Fibroblast of skin of right biceps (primary cell): ENCODE measurements at places on chromosomes 2 and 18.

DNA sequence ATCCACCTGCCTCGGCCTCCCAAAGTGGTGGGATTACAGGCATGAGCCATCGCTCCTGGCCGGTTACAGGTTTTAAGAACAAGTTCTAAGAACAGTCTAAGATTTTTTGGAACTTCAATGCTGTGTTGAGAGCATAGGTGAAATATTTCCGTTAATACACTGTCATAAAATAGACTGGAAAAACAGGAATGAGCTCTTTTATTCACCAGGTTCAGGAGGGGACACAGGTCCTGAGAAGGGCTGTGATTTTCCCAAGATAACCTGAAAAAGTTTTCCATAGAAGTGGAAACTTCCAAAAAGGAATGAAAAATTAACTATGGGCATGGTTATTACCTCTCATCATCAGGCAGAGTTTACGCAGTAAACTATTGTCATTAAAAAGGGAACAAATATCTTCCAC, 97.6 kb upstream of the TMEM178A start:
- no peak for DNase-seq

GRCh38 chr2:11533278-11534070, at the start of gene GREB1:
GREB1 (plus strand) TSS chr2:11534045; CDS start chr2:11556615, 22,570 bp downstream.
- DNase-seq: peak; percentile 16

GRCh38 chr2:10126632-10127026, 4.1 kb downstream of the RRM2 start:
- DNase-seq: no peak

- DNase-seq: no peak
Observed at GRCh38 chr2:64699712-64700111, 46.0 kb upstream of the SERTAD2 start.

DNA sequence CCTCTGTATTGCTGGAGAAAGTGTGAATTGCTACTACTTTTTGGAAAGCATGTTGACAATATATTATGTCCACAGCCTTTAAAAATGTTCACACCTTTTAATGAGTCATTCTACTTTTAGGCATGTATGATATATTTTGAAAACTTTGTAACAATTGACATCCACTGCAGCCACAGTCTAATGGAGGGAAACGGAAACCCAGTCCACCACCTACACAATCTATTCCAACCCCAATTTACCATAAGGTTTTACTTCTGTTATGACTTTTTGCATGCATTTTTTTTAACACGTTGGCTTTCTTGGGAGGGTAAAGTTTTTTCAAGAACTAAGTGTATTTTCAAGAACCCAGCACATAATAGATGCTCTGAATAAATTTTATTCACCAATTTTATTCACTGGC, 38.5 kb upstream of the ATP8B1 start:
- DNase-seq: no peak

GRCh38 chr2:186806591-186806990, 42.4 kb downstream of the ZSWIM2 start:
- DNase-seq: no peak

GRCh38 chr2:46332686-46333281, 35.6 kb downstream of the EPAS1 start:
- DNase-seq: no peak

DNA sequence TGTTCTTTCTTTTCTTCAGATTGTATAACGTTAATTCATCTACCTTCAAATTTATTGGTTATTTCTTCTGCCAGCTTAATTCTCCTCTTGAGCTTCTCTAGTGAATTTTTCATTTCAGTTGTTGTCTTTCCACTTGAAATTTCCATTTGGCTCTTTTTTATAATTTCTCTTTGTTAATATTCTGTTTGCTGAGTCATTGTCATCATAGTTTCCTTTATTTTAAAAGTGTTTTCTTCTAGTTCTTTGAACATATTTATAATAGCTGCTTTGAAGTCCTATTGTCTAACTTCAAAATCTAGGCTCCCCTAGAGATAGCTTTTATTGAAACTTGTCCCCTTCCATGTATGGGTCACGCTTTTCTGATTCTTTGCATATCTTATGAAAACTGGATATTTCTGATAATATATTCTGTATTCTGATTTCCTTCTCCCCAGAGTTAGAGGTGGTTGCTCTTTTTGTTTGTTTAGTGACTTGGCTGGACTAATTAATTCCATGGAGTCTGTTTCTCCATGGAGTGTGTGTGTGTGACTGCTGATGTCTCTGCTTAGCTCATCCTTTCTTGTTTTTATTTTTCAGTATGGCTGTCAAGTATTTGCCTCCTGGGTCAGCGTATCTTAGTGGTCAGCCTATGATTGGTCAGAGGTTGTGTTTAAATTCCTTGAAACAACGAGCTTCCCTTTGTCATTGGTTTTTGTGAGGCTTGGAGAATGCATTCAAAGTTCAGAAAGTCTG, 47.6 kb downstream of the DIS3L2 start:
- peak; percentile 18 for DNase-seq

- DNase-seq: no peak
Observed at GRCh38 chr2:240203031-240203787, 62.8 kb upstream of the OTOS start.

DNA sequence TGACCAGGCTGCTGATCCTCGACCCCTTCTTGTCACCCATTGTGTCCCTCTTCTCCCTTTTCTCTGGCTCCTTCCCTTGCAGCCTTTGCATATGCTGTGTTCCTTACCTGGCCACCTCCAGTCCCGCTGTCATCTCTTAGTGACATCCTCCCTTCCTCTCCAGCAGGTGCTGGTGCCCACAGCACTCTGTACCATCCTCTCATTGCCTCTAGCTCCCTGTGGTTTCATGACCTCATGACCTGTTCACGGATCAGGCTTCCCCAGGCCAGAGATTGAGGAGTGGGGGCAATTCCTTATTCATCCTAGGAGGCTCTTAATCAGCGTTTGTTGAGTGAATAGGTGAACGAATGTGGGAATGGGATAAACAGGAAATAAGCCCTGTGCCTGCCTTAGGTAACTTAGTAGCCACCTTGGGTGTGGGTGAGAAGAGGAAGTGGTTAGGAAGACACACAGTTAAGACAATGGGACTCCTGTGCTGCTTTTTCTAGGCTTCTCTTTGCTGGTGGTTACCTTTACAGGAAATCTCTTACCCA, 35.5 kb downstream of the ITGA6 start:
- DNase-seq: no peak

DNA sequence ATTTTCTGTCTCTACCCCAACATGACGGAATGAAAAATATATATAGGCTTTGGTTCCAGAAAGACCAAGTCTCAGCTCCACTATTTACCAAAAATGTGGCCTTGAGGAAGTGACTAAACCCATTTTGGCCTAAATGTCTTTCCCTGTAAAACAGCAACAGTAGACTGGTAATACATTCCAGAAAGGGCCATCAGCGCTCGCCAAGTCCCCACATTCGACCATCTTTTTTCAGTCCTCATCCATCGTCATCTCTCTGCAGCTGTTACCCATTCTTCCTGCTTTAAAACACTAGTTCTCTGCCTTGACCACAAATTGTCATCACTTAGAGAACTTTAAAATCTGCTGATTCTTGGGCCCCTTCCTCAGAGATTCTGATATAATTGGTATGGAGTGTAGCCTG, 183.8 kb upstream of the CTAGE1 start:
- DNase-seq: peak; percentile 69

DNA sequence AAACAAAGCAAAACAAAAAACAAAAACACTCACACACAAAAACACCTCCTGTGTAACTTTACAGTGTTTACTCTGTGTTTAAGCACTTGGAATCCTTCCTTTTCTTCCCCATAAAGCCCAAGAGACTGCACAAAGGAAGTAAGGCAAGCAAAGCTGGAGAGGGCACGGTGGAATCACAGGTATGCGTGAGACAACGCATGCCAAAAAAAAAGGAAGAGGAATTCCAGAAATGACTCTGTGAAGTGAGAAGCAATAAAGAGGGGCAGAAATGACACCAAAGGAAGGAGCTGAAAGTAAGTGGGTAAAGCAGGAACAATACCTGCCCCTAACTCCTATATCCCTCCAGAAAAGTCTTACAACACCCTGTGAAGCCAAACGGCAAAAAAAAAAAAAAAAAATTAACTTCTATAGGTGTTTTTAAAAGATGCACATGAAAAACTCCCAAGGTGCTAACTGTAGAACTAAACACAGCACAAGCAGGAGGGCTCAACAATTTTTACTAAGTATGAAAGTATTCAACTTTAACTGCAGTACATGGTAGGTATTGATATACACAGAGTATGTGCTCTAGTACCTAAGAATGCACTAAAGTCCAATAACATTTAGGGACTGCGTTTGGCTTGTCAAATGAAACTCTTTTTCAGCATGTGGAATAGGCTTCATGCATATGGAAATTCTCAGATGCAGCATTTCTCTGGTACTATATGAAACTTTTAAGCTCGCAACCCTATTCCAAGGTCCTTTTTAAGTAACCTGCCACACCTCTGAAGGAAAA, 9.1 kb downstream of the RND3 start:
- peak; percentile 72 for DNase-seq

DNA sequence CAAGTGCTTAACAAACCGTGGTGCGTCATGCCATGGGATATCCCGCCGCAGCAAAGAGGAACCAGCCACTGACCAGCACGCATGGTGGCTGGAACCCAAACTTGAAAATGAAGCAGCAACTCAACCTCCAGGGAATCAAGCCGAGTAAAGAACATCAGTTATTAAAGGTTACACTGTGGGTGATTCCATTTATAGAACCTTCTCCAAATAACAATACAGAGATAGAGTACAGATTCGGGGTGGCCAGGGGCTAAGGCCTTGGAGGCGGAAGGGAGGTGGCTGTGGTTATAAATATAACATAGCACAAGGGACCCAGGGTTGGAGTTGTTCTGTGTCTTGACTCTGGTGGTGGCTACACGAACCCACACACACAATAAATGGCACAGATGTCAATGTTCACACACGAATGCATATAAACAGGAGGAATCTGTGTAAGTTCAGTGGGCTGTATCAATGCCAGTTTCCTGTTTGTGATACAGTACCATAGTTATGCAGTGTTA, 123.1 kb downstream of the EIPR1 start:
- no peak for DNase-seq

DNA sequence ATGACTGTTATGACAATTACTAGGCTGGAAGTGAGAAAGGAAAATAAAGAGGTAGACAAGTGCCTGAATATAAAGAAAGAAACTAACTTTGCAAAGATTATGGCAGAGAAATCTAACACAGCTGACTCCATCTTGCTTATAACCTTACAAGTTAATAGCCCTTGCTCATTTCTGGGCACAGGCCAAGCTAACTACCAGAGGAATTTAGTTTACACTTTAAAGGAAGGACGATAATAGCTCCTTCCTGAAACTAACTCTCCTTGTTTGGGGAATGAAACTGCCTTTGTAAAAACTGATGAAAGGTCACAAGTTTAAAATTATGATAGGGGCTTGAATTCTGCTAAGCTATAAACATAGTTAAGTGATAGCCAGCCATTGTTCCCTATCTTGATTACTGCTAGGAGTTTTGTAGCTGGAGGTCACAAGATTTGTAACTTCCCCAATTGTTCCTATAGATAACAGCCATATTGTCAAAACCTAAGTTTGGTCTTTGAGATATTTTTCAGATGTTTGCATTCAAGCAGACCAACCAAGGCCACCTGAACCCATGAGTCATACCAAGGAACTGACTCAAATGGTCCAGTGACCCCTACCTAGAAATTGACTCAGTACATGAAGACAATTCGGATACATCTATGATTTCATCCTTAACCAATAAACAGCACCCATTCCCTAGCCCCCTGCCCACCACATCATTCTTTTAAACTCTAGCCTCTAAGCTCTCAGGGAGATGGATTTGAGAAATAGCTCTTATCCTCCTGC, 209.2 kb upstream of the LRATD1 start:
- peak; percentile 16 for DNase-seq

GRCh38 chr2:189516546-189516945, 64.0 kb downstream of the SLC40A1 start:
- no peak for DNase-seq

GRCh38 chr2:26764078-26764887, at the start of gene SLC35F6:
SLC35F6 (plus strand) TSS chr2:26764284; CDS start chr2:26764350, 66 bp downstream.
- peak; percentile 84 for DNase-seq

DNA sequence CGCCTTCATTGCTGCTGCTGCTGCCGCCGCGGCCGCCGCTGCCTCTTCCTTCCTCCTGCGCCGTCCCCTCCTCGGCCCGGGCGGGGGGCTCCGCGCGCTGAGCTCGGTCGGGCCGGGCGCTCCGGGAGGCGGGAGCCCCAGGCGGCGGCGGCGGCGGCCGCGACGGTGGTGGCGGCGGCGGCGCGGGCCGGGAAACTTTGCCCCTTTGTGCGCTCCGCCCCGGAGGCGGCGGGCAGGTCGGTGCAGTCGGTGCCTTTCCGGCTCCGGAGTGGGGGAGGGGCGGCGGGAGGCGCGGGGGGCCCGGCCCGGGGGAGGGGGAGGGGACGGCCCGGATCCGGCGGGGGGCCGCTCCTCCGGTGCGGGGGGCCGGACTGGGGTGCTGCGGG, 205 bp downstream of the TET3 start:
- DNase-seq: no peak

DNA sequence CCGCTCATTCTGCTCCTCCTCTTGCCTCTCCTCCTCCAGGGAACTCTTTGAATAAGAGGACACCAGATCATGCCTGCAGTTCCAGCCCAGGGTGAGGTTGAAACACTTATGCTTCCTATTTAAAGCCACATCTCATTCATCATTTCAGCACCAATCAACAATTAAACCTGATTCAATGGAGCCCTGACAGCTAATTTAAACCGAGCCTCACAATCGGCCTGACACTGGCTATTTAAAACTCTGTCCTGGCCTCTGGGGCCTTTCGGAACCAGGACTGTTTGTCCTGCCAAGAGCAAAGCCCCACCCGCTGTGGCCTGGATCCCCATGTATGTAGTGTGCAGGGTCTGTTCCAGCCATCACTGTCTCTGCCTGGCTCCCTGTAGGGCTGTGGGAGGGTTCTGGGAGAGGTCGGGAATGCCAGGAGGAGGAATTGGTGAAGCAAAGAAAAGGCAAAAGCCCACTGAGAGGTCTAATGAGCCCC, 97.4 kb downstream of the MCFD2 start:
- peak; percentile 57 for DNase-seq

DNA sequence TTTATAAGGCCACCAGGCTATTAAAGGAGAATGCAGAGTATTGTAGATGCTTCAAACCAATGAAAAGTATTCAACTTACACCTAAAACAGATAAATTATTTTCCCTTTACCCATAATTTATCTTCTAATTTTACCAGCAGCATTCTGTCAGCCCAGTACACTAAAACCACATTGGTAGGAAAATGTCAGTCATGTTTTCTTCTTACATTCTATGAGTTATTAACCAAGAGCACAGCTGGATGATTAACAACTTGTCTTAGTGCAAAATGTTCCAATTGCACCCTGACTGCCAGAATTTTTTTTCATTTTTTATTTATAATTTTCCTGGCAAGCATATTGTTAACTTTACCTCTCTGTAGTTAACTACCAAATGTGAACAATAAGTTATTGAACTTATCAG, 79.0 kb upstream of the WDR75 start:
- DNase-seq: no peak

DNA sequence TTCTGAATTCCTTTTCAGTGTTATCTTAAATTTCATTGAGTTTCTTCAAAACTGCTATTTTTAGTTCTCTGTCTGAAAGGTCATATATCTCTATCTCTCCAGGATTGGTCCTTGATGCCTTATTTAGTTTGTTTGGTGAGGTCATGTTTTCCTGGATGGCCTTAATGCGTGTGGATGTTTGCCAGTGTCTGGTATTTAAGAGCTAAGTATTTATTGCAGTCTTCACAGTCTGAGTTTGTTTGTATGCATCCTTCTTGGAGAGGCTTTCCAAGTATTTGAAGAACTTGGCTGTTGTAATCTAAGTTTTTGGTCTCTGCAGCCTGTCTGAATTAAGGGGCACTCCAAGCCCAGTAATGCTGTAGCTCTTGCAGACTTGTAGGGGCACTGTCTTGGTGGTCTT, 249.3 kb downstream of the ZNF385B start:
- DNase-seq: peak; percentile 79
